ENCODE measurements at places on chromosomes 16 and 17.
A peak's percentile ranks its signal among the peaks of the same experiment; 100 is the strongest.

DNA sequence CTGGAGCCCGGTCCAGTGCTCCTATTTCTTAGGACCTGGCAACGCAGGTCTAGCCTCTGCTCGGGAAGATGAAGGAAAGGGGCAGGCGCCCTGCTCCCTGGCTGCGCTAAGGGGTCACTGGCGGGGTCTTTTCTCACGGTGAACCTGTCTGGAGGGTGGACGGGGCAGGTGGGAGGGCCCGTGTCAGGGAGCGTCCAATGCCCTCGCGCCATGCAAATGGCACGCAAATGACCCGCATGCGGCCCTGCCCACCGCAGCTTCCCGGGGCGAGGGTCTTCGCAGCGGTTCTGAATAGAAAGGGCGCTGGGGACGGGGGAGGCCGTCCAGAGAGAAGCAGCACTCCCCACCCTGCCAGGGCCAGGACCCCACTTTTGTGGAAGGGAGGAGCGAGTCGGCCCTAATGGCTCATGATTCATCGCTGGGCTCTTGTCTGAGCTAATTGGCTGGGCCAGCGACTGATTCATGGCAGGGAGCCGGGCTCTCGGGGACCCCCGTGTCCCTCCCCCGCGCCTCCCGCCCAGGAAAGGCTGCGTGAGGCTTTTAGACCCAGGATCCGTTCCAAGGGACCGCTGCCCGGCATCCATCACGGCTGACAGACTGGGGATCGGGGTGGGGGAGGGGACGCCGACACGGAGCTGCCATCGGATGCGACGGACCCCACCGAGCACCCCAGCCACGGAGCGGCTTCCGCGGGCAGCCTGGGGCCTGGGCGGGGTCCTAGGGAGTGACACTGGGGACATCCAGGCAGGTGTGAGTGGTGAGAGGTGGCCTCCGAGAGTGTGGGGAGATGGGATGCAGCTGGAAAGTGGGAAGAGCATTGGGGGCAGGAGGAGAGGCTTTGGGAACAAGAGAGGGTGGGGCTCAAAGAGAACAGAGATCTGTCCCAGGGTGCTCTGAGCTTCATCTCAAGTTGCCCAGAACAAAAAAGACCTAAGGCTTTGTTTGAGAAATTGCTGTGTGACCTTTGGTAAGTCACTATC is 25.0 kb upstream of the NGFR start:
- no peak for DNase-seq

- DNase-seq: no peak
These were observed 20.8 kb downstream of the GSE1 start for GRCh38 chr16:85633888-85634287.

GRCh38 chr16:49441366-49441780 is 67.8 kb downstream of the C16orf78 start:
- peak; percentile 4 for DNase-seq

GRCh38 chr17:73588891-73589290 is 55.4 kb downstream of the SDK2 start:
- DNase-seq: no peak

DNA sequence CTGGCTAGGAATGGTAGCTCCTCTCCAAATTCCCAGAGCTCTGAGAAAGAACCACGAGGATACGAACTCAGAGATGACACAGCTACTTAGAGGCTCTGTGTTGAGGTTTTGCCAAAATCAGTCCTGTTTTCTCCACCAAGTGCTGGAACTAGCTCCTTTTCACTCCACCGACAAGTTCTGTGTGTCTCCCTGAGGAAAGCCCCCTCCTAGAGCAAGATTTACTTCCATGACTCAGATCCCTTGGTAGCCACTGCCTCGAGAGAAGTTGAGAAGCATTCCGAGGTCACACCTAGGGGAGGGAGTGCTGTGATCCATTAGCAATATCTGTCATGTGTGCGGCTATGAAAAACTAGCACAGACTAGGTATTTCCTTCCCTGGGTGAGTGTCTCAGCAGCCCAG is 30.6 kb downstream of the IL21R start:
- no peak for DNase-seq

GRCh38 chr16:31452631-31453106 is 6.6 kb upstream of the ARMC5 start:
- DNase-seq: no peak

All from suppressor macrophage (primary cell).